ENCODE measurements at places on chromosomes 11 and 22.

DNA sequence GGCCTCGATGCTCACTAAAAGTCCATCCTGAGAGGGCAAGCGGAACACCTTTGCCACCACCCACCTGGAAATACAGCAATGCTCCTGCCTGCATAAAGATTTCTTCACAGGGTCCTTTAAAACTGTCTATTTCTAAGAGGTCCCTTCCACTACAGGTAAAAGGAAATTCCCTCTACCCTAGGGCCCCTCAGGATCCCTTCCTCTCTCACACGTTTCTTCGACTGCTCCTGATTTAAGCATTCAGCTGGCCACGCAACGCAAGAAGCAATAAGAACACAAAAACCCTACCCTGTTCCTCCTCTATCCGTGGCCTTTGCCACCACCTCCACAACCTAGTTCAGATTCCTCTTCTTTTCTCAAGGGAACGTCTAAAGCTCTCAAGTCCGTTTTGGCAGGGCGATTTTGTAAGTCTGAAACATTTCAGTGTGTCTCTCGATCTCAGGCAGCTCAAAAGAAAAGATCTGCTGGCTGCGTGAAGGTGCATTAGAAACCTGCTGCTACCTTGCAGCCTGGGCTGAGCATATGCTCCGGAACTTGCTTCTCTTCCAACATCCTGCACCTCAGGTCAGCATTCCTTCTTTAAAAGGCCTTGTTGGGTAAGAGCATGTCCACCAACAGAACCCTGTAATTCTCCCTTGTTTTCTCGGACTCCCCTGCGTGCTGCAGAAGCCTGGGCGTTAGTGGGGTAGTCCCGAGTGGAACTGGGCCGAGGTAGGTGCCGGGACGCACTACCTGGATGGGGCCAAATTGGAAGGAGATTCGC lies 1.6 kb downstream of the LGR4 start:
- no peak for DNase-seq

- DNase-seq, result no peak
Measured at GRCh38 chr11:73001615-73002014, 140.5 kb downstream of the FCHSD2 start.

DNA sequence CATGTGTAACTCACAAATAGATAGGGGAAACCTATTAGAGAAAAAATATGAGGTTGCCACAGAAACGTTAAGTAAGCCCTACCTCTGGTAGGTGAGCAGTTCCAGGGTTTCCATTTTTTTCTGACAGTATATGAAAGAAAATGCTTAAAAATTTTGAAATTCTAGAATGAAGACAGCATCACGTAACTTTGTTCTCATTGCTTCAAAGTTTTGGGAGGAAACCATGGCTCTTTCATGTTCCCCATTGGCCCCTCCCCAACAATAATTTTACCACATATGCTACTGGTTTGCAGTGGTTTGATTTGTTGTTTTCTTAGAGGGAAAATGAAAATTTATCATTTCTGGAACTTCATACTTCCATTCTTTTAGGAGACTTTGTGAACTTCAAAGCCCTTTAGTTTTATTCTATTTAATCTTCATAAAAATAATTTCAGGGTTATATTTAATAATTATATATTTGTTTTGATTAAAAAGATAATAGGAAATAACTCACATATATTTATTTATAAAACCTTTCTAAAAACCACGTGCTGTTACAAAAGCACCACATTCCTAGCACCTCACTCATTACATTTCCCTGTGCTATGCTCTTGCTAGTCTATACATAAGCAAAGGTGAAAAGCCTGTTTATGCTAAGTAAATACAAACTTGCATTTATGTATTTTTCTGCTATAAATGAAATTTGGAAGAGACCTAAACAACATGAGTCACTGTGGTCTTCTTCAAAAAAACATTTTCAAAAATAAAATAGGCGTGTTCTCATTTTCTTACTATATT lies 113.4 kb downstream of the CASP12 start:
- no peak for DNase-seq

DNA sequence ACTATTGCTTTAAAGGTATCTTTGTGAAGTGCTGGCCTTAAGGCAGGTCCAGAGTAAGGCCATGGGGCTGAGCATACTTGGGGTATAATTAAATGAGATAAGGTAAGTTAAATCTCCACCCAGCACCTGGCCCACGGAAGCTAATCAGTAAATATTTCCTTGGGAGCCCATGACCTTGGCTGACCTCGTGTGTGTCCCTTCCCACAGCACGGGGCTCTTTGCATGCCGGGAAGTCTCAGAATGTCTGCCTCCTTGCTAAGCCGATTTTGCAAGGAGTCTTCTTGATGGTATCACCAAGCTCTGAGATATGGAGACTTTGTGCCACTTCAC lies 46.5 kb downstream of the ADM start:
- no peak for DNase-seq

DNA sequence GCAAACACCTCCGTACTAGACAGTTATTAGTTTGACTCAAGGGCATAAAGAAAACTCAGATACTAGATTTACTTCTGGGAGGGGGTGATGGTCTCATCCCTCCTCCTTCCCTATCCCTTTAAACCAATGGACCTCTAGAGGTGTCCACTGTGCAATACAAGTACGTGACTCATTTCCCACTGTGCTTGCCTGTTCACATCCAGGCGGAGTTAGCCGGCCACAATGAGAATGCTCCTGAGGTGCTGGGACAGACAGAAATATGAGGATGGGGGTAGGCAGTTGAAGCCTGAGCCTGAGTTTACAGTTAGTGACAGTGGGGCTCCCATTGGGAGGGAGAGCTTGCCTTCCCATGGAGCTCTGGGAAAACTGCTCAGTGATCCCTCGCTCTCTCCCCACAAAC lies 8.4 kb upstream of the PMM1 start:
- DNase-seq, result no peak

- DNase-seq, result no peak
Measured at GRCh38 chr11:71329165-71329510, 76.8 kb upstream of the SHANK2 start.

Measured in DMS79 (cell line).